ENCODE measurements at places on chromosomes 3 and 15.

GRCh38 chr3:125200731-125201139 is 11.8 kb downstream of the SLC12A8 start:
- ATAC-seq, result no peak

GRCh38 chr3:37670961-37671483 is 190.7 kb upstream of the CTDSPL start:
- ATAC-seq, result no peak

- ATAC-seq, result peak; percentile 93
Measured at GRCh38 chr15:70014860-70015490, 82.7 kb downstream of the TLE3 start.

DNA sequence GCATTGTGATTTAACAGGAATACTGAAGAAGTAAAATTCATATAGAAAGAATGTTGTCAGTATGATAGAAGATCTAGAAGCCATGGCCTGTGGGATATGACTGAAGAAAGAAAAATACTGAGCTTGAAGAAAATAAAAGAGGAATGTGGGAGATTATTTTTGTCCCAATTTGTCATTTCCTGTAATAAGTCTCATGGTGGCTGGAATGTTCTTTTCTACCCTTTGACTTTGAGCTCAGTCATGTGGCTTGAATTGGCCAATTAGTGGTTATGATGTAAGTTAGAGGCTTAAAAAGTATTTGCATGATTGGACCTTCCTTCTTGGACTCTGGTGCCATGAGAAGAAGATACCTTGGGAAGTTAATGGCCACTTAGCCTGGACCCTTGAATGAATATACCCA is 14.1 kb downstream of the APH1B start:
- no peak for ATAC-seq

GRCh38 chr3:136711277-136711676 is 40.9 kb downstream of the STAG1 start:
- ATAC-seq, result no peak

- no peak for ATAC-seq
Measured at GRCh38 chr15:74955017-74955416, 1.6 kb downstream of the RPP25 start.

GRCh38 chr15:63586790-63587189 is 10.4 kb upstream of the FBXL22 start:
- no peak for ATAC-seq

GRCh38 chr15:62546628-62547027 is 381.5 kb upstream of the C2CD4B start:
- ATAC-seq, result no peak

DNA sequence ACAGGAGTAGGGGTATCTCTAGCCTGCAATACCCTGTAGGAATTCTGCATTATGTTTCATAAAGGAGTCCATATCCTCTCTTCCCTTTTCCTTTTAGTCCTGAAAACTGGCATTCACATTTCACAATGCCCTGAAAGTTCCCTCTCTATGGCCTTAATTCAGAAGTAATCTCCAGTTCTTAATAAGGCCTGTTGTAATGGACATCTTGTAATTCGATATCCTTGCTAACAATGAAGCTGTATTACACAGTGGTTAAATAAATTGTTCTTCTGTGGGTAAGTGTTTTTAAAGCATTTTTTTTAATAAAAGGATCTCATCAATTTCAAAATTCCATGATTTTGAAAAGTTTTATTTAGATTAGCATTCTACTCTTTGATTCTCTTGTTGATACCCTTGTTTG is 34.3 kb upstream of the NEO1 start:
- ATAC-seq, result no peak

GRCh38 chr3:128482666-128483656 is 10.0 kb downstream of the GATA2 start:
- ATAC-seq, result no peak

DNA sequence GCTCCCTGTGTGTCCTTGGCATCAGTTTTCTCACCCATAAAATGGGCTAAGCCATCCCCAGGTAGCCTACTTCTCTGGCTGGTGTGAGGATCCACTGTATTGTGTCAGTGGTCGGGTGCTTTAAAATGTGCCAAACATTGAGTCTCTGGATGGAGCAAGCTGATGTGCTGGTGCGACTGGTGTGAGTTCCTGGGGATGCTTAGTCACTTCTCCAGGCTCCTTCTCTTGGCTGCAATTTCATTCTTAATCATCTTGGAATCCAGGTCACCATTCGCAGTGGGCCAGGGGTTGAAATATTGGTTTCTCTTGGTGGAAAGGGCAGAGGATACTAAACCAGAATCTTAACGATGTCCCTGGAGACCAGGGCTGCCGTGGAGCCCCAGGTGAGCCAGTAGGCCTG is 29.3 kb downstream of the SCN5A start:
- no peak for ATAC-seq

DNA sequence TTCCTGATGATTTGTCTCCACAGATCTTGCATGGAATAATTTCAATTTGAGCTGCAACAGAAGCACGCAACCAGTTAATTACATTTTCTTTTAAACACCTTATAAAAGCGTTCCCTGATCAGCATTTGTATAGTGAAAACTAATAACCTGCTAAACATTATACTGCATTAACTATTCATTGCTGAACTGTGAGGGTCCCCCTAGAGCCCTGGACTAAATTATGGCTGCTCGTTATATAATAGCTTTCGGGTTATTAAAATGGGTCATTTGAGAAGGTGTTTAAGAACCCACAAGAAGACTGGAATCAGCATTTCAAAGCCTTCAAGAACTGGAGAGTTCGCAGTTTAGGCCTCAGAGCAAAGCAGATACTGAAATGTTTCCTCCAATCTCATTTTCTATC is 52.9 kb upstream of the ICE2 start:
- ATAC-seq, result no peak

- ATAC-seq, result no peak
Measured at GRCh38 chr15:29937956-29938355, 115.7 kb upstream of the TJP1 start.

GRCh38 chr15:29785642-29786041 is 36.6 kb downstream of the TJP1 start:
- ATAC-seq, result no peak

GRCh38 chr15:64490598-64491259 is 30.4 kb downstream of the ZNF609 start:
- ATAC-seq, result no peak

DNA sequence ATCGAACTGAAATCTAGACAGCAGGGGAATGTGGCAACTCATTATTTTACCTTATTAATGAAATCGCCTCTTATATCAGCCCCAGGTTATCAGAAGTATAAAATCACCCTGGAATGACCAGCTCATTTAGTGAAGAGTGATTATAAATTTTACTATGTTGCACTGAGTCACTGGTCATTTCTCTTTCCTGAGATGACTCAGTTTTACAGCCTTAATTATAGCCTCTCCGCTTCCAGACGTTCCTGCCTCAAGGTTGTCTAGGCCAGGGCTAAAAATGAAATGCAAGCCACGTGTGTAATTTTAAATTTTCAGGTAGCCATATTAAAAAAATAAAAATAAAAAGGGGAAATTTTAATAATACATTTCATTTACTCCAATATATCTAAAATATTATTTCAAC is 33.3 kb downstream of the DET1 start:
- ATAC-seq, result no peak

DNA sequence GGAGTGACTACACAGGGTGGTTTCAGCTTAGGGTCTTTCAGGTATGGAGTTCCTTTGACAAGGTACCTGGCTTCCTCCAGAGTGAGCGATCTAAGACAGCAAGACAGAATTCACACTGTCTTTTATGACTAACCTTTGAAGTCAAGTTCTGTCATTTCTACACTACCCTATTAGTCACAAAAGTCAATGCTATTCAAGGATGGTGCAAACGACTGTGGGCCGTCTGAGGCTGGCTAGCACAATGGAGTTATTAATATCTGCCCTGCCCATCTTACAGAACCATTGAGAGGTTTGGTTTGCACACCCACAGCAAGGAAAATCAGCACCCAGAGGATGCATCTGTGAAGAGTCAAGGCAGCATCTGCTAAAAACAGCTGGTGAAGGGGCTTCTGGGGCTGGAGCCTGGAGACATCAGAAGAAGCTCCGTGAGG is 62.9 kb upstream of the XCR1 start:
- peak; percentile 54 for ATAC-seq

GRCh38 chr15:78372880-78373279 is 32.7 kb downstream of the CRABP1 start:
- no peak for ATAC-seq

- ATAC-seq, result no peak
Measured at GRCh38 chr3:194758716-194759115, 73.0 kb downstream of the FAM43A start.

GRCh38 chr3:149371001-149371722 is 6.3 kb downstream of the TM4SF1 start:
- no peak for ATAC-seq
